CD4-positive, alpha-beta memory T cell (primary cell): ENCODE measurements at places on chromosomes 3 and 15.

GRCh38 chr15:93252780-93253179 is 163.8 kb upstream of the RGMA start:
- no peak for DNase-seq

DNA sequence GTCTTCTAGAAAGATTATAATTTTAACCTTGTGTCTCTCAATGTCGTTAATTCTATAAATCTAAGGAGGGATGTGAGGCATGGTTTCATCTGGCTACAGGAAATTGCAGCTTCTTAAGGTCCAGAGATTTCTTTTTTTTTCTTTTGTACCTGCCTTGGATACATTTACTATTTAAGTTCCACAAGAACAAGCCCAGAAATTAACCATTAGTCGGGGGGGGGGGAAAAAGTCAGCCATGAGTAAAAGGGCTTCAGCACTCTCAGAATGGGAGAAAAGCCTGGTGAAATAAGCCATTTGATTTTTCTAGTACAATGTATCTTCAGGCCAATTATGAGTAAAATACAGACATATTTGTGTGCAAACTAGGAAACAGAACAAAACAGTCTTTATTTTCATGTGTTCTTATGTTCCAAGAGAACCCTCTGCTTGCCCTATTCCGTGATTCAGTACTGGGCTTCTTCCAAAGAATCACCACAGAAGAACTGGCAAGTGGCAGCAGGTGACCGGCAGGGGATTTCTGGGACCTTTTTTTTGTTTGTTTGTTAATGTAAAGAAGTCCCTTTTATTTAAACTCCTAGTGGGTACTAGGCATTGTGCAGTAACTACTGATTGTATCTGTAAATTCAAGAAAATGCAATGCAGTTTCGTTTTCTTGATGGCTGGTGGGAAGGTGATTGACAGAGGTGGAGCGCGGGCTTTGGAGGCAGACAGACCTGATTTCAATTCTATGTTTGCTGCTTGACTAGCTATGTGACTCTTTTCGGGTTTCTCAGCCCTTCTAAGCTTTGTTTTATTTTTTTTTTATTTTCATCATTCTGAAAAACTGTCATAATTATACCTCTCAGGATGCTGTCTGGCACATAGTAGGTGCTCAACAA is 82.5 kb downstream of the PEX5L start:
- no peak for DNase-seq

GRCh38 chr3:176354843-176355242 is 842.4 kb downstream of the TBL1XR1 start:
- no peak for DNase-seq

DNA sequence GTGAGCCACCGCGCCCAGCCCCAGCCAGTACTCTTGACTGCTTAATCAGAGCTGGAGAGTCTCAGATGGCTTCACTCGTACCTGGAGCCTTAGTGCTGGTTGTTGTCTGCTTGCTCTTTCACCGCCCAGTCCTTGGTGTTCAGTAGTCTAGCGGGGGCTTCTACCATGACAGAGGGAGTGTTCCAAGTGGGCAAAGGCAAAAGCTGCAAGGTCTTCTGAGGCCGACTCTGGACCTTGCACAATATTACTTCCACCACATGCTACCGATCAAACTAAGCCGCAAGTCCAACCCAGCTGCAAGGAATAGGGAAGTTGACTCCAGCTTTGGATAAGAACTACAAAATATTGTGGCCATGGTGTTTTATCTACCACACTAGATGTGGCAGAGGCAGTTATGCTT is 6.6 kb downstream of the PARL start:
- DNase-seq: no peak

DNA sequence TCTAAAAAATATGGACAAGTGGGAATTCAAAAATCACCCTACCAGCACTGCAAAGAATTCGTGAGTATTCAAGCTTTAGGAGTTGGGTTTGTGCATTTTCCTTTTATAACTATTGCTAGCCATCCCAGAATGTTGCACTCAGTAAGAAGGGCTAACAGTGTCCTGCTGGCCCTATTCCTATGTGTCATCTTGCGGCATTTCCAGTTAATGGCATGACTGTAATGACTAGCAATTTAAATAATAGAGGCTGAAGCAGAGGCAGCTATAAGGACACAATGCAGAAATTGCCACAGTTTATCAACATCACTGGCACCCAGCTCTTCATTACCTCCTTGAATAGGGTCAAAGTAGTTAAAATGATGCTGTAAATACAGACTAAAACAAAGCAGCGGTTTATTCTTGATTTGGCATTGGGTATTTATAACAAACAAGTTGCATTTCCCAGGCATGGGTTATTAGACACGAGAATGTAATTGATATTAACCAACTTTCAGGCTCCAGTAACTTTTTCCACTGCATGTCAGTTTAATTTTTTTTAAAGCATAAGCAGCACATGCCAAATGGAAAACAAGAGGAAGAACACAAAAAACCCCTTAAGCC is 177.6 kb downstream of the FHIT start:
- no peak for DNase-seq

GRCh38 chr3:13401149-13401548 is 19.0 kb downstream of the NUP210 start:
- no peak for DNase-seq

DNA sequence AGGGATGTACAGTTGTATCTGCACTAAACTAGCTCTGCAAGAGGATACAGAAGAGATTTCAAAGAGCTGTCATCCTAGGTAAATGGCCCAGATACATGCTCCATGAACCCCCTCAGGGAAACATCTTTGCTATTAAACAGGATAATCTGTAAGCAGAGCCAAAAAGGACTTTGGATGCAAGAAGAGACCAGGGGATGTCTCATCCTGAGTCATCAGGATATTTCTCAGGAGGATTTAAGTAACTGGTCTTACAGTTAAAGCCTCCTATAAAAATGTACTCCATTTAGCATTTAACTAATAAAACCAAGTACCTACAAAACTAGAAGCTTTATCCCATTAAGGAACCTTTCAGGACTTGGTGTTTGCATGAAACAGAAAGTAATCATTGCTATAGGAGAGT is 48.2 kb upstream of the PHLDB2 start:
- no peak for DNase-seq

- DNase-seq: no peak
Observed at GRCh38 chr15:95113041-95113440, 881.7 kb downstream of the MCTP2 start.

DNA sequence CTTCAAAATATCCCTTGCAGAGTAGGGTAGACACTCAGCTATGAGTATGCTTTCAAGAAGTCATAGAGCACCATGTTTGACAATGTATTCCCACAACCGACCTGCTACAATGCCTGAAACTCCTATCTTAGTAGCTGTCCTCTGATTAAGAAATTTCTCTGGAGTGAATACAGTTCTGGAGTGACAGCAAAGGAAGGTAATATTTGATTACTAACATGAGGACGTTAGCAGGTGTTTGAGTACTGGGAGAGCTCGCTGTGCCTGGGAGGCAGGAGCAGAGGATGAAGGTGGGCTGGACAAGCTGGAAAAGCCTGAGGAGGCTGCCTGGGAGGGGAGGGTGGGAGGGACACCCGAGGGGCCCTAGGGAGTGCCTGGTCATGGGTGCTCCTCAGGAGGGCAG is 42.9 kb downstream of the PARP15 start:
- no peak for DNase-seq

GRCh38 chr3:78986416-78987101 is 781.2 kb downstream of the ROBO1 start:
- no peak for DNase-seq

DNA sequence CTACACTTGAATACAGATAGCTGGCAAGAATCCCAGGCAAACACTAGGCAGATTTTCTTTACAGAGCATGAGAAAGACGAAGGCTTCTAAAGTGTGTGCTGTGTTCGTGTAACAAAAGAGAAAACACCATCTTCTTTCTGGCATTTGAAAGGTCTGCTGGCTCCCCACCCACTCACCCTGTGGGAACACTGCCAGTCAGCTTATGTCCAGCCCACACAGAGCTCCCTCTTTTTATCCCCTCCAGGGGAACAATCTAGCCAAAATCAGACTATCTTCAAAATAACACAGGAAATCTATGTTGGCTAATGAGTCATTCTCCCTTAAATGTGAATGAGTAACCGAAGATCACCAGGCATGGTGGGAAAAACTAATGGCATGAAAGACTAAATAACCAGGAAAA is 45.6 kb upstream of the PAQR5 start:
- no peak for DNase-seq

- no peak for DNase-seq
Observed at GRCh38 chr3:147336543-147337278, 69.6 kb downstream of the ZIC4 start.

- no peak for DNase-seq
Observed at GRCh38 chr3:153628591-153628990, 466.6 kb downstream of the RAP2B start.

- no peak for DNase-seq
Observed at GRCh38 chr3:135368316-135368715, 573.3 kb downstream of the EPHB1 start.

DNA sequence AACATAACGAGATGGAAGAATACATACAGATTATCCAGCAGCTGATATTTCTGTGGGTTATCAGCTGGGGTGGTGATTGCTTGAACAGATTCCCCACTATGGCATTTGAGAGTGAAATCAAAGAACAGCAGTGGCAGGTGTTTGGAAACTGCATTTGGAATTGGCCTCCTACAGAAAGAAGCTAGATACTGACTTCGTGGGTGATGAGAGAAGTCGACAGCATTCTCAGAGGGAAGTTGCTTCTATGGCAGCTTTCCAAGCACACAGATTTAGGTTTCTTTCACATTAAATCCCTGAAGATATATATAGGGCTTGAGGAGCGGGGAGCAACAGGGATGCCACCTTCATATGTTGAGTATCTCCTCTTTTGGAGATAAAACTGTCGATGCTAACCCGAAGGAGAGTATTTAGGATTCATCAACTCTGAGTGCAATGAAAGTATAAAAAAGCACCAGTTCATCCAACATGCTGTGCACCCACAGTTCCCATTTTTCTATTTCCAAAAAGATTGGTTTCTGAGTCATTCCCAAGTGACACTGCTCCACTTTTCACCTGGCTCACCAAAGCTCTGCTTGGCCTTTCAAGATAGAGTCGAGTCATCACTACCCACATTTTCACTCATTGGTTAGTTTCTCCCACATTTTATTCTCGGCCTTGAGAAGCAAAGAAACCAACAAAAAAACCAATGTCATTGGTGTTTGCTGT is 579.8 kb upstream of the SUCLG2 start:
- no peak for DNase-seq

DNA sequence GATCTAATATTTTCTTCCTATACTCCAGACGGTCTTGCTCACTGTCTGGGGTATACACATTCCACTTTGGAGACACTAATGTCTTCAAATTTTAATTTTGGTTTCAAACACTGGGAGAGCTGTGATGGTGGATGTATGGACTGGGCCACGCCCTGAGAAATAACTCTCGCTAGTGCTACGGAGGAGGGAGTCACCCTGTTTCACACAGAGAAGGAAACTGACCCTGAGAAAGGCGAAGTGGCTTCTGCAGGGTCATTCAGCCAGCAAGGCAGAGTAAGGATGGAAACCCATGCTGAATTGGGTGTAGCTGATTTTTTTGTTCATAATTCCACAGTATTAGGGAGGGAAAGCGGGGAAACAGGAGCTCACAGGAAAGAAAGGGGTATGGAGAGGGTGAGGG is 8.6 kb upstream of the SKIC8 start:
- DNase-seq: no peak

GRCh38 chr3:81716870-81717509 is 44.5 kb downstream of the GBE1 start:
- DNase-seq: no peak

DNA sequence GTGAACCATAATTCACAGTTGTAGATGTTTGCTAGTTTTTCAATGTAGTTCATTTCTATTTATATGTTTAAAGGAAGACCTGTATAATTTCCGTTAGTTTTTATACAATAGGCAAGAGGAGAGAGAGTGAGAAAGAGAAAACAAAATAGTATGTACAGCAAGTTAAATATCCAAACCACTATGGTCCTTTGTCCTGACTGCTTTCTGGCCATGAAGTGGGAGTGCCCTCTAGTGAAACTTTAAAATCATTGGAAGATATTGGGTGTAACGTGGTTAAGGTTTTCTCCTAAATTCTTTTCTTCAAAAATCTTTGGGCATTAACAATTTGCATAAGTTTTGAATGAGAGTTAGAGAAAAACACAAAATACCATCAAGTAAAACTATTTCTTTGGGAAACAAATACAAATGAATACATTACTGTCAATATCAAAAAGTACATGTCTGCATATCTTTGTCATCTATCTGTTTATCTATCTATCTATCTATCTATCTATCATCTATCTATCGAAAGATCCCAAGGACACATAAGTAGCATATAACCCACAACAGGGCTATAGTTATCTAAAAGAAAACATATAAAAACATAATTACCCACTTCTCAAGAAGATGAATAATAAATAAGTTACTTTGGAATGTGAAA is 534.6 kb upstream of the ATP11B start:
- DNase-seq: no peak
